ENCODE measurements at places on chromosomes 7 and 10.
A peak's percentile ranks its signal among the peaks of the same experiment; 100 is the strongest.

GRCh38 chr7:150946421-150947240 lies 31.5 kb downstream of the KCNH2 start:
- no peak for DNase-seq

- DNase-seq, result no peak
Observed at GRCh38 chr7:99642027-99642426, 25.3 kb downstream of the ZSCAN25 start.

GRCh38 chr7:113404245-113404644 lies 285.9 kb upstream of the SMIM30 start:
- no peak for DNase-seq

GRCh38 chr7:91050677-91051076 lies 213.6 kb upstream of the FZD1 start:
- DNase-seq, result no peak

DNA sequence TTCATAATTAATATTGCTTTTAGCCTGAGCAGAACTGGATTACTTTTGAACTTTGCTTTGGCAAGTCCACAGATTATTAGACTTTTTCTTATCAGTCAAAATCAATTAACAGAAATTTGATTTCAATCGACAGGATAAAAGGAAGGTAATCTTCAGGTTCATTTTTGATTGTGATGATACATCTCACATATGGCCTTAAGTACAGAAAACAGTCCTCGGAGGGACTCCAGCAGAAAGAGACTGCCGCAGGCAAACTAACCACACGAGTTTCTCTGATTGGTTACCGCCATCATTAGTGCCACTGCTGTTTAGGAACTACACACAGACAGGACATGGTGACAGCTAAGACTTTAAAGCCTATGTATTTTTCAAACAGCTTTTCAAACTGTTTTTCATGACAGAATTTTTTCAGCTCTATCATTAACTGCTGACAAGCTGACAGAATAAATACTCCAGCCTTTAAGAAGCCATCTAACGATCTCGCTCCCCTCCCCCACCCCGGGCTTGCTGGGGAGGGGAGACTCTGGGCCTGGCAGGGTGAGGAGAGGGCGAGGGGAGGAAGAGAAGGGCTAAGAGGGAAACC lies 668.2 kb downstream of the KCNMA1 start:
- no peak for DNase-seq

GRCh38 chr10:79067241-79068202 lies 1.2 kb upstream of the ZMIZ1 start:
- peak; percentile 83 for DNase-seq

- DNase-seq, result no peak
Observed at GRCh38 chr10:5927306-5927705, 37.3 kb downstream of the FBH1 start.

DNA sequence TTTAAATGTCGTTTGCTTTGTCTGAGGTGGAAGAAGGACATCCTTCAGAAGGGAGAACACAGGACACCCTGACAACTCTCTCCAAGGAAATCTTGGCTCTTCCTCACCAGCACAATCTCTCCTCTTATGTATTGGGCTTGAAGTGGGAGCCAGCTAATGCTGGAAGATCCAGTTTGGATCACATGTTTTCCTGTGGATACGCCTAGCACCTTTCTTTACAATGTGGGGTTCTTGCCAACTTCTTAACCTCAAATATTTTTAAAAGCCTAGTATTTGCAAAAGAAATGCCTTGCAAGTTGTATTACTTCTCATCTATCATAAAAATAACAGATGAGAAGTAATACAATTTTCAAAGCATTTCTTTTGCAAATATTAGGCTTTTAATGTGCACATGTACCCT lies 76.4 kb downstream of the FRMD4A start:
- DNase-seq, result no peak

GRCh38 chr10:63431962-63432797 lies 33.6 kb downstream of the JMJD1C start:
- no peak for DNase-seq

- no peak for DNase-seq
Observed at GRCh38 chr7:16309129-16309528, 112.2 kb downstream of the CRPPA start.

- no peak for DNase-seq
Observed at GRCh38 chr10:6997509-6997908, 413.3 kb downstream of the SFMBT2 start.

DNA sequence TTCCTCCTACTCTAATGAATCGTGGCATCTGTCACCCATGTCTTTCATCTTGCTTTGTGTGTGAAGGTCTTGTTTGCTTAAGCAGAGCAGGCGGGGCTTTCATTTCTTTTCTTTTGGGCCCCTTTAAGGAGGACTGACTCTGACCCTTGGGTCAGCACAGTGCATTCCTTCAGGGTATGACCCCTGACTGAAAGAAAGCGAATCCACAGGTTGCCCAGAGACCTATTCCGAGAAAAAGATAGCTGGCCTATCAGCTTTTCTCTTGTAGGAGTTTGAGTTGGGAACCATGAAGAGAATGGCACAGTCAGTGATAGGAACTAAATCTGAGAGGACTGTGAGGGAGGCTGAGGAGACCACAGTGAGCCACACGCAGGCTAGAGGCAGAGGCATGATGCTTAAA lies 193.2 kb upstream of the CDCA7L start:
- DNase-seq, result no peak

Data from stimulated activated CD4-positive, alpha-beta T cell treated with anti-CD3 and anti-CD28 coated beads, Interleukin-2, amount 100 ng/mL, for 24 hours (primary cell).